Ascending aorta (tissue), 2 donors: ENCODE measurements at places on chromosomes 11 and 22.
A peak's percentile ranks its signal among the peaks of the same experiment; 100 is the strongest.

DNA sequence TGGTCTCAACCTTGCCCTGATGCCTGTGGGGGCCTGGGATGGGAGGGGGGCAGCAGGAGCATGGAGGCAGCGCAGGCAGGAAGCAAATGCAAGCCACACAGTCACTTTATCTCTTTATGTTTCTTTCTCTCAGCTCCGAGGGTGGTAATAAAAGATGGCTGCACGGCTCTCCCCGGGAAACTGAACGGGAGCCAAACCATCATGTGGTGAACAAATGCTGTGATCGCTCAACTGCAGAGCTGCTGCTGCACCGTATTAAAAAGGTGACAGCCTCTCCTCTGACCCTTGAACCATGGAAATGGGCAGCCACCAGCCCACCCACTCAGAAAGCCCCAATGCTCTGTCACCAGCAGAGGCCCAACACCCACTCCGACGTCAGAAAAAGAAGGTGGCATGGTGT lies 110.0 kb downstream of the TIMP3 start:
- no peak for DNase-seq

DNA sequence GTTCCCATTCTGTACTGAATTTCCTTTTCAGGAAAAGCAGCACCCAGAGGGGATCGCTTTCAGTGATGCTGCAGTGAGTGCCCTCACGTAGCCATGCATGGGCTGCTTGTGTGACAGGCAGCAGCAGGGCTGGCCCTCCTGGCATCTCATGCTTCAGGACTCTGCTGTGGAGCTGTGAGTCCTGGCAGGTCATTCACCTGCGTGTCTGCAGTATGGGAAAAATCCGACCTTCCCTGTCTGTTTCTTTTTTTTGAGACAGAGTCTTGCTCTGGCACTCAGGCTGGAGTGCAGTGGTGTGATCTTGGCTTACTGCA lies 13.4 kb downstream of the GLB1L2 start:
- DNase-seq: peak; percentile 45

GRCh38 chr22:47213571-47214230 lies 451.3 kb downstream of the TBC1D22A start:
- DNase-seq: no peak

GRCh38 chr11:13114566-13115379 lies 105.7 kb downstream of the RASSF10 start:
- DNase-seq: no peak

DNA sequence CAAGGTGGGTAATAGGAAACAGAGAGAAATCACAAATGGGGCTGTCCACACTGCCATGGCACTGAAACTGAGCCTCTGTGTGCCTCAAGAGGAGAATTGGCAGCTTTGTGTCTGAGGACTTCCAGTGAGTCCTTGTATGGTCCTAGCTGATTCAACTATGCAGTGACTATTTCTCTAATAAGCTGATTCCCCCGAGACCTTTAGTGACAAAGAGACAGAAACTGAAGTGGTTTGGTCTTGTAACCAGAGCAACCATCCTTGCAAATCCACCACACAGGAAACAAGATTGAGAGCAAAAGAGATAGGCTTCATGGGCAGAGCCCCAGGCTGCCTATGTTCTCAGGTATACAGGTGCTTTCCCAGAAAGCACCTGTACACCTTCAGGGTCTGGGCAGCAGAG lies 1038.5 kb downstream of the NTM start:
- no peak for DNase-seq

DNA sequence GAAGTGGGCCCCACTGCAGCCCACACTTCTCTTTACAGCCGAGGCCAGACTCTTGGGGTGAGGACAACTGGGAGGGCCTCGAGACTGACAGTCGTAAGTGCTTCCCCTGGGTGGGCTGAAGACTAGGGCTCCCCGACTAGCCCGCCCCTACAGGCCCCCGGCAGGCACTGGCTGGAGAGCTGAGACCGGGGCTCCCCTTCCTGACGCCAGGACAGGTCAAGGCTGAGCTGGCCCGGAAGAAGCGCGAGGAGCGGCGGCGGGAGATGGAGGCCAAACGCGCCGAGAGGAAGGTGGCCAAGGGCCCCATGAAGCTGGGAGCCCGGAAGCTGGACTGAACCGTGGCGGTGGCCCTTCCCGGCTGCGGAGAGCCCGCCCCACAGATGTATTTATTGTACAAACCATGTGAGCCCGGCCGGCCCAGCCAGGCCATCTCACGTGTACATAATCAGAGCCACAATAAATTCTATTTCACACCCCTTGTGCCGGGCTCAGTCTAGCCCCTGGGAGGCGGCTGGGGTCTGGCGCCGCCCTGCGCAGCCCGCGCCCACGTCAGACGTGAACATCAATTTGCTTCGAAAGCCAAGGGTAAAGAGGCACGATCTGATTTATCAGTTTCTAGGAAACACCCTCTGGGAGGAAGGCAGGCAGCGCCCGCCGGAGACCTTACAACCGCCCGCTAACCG lies 13.5 kb downstream of the SCYL1 start:
- DNase-seq: no peak

DNA sequence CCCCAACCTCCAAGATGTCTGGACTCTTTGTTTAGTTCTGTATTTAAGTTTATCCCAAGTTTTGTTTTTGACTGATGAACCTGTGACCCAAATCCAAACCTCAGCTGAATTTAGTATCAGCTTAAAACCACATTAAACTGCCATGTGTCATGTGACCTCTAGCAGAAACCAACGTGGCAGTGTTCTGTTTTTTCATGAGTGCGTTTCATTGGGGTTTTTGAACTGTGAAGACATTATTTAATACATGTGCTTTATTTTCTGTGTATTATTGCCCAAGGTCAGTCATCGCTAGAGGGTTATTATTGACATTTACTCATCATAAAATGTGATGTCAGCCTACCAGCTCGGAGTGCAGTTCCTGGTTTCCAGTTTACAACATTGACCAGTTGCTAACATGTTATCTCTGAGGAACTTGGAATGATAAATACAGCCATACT lies 1.8 kb downstream of the TLCD5 start:
- no peak for DNase-seq

DNA sequence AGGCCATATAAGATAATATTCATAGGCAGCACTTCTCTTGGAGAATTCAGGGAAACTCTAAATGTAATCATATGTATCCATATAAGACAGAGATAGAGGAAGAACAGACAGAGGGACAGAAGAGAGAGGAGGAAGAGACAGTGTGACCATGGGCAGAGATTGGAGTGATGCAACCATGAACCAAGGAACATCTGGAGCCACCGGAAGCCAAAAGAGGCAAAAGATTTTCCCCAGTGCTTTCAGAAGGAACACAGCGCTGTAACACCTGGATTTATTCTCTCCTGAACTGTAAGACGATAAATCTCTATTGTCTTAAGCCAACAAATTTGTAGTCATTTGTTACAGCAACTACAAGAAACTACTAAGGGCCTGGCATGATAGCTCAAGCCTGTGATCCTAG lies 57.7 kb downstream of the GAB2 start:
- DNase-seq: no peak

DNA sequence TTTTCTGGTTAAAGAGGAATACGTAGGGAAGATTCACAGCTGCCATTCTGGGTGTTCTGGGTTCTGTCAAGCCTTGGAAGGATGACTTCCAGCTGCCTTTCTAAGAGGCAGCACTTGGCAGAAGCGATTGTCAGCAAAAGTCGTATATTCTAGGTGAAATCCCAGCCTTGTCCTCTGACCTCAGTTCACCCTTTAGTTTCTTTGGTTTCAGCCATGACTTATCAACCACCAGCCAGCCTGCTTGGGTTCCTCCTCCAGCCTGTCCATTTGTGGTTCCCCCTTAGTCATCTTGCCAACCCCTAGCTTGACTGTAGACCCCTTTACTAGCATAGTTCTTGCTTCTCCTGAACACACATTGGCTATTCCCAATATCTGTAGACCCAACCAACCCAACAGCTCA lies 102.3 kb upstream of the CD44 start:
- DNase-seq: no peak

GRCh38 chr22:42745118-42745517 lies 24.4 kb upstream of the A4GALT start:
- no peak for DNase-seq
